CD4-positive, alpha-beta T cell treated with Interleukin-12 subunit alpha and Interleukin-12 subunit beta, for 1 hour (primary cell): ENCODE measurements at places on chromosomes 7 and 10.

GRCh38 chr7:77321300-77321699 lies 94.8 kb downstream of the GSAP start:
- no peak for DNase-seq

GRCh38 chr10:49518982-49519578 lies 19.8 kb downstream of the ERCC6 start:
- DNase-seq, result peak; percentile 52

DNA sequence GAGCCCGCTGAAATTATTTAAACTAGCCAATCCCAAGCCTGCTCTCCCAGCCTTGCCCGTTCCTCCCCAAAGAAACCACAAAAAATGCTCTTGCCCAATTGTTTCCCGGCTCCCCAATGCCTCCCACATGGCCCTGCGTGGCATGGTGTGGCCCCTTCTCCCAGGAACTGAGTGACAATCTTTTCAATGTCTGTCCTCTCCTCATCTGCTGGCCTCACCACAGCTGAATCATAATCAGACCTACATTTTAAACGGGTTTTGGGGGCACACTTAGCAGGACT lies 201.5 kb downstream of the PRPF18 start:
- DNase-seq, result no peak

- DNase-seq, result no peak
Measured at GRCh38 chr7:80488406-80488805, 23.5 kb downstream of the GNAT3 start.

- no peak for DNase-seq
Measured at GRCh38 chr7:111556977-111557376, 5.3 kb downstream of the IMMP2L start.

DNA sequence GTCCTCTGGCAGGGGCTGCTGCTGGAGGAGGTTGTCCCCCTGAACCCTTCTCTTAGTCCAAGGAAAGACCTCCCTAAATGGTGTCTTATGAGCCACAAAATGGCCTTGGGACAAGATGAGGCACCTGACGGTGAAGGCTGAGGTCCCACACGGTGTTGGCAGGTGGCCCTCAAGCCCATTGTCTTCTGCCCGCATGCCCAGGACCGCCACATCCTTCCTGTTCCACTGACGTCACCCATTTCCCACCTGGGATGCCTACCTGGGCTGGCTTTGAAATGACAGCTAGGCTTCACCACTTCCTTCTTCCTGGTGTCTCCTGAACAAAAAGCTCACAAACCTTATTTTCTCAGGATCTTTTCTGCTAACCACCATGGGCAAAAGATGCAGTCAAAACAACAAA lies 2.1 kb upstream of the DMBT1 start:
- DNase-seq, result peak; percentile 25

DNA sequence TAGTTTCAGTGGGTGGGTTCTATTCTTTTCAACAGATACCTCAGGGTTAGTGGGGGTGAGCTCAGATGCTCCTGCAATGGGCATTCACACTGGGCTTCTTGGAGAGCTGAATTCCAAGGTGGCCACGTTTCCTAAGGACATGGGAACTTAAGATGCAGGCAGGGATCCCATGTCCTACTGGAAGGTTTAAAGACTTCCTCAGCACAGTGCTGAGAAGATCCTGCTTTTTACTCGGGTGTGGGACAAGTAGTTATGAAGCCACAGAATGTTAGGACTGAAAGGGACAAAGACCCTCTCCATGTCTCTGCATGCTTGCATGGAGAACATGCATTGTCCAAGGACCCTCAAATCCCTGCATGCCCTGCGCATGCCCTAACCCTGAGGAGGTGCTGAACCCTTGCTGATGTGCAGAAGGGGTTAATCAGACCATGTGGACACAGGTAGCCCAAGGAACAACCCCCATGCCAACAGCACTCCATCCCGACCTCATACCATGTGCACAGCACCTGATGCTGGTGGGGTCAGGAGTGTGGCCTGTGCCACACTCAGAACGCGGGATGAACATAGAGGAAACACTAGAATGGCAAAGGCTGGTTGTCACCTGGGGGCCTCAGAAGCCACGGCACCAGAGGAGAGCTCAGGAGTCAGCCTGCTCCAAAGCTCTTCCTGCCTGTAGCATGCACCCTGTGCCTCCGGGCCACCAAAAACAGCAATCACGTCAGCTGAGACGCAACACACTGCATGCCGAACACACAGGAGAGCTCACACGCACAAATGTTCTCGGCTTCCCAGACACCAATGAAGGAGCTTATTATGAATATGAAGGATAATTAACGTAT lies 15.2 kb downstream of the IL2RA start:
- DNase-seq, result no peak

DNA sequence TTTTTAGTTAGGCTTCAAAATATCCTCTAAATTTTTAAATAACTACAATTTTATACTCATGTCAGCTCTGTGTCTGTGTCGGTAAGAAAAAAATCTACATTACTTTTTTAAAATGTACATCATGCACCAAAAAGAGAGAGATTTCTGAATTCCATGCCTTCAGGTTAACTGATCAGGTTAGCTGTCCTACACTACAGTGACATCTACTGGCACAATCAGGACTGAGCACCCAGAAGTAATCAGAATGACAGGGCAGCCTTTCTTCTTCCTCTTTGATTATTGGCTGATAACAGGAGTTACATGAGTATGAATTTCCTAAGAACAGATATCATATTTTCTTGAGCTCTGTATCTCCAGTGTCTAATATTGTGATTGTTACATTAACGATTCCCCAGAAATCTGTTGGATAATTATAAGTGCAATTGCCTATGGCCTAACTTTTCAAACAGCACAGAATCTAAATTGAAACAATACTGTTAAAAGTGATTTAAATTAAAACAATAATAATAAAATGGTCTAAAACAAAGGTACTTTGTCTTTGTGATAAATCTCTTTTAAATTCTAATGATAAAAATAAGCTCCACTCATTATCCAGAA lies 41.8 kb upstream of the HYCC1 start:
- DNase-seq, result peak; percentile 76

DNA sequence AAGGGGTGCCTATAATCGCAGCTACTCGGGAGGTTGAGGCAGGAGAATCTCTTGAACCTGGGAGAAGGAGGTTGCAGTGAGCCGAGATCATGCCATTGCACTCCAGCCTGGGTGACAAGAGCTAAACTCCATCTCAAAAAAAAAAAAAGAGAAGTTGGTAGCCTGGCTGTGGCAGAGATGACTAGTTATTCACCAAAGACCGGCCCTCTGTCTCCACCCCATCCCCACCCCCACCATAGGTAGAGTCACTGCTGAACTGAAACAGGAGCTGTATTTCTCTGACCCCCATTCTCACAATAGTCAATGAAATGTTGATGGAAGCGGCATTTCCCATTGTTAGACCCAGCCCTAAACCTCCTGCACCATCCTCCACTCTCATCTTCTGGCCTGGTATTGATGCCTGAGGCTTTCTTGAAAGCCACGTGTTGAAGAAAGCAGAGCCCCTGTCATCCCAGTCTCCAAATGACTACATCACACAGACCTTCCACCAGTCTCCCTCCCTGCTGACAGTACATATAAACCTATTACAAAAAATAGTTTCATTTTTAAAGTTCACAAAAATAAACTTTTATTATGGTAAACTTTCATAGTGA lies 9.4 kb upstream of the PIK3CG start:
- no peak for DNase-seq

GRCh38 chr10:112753961-112754411 lies 196.1 kb upstream of the TCF7L2 start:
- DNase-seq, result no peak

GRCh38 chr10:32958085-32959005 lies at the start of gene ITGB1:
ITGB1 (minus strand) TSS chr10:32958230; CDS start chr10:32935558, 22,672 bp downstream.
- peak; percentile 85 for DNase-seq

- no peak for DNase-seq
Measured at GRCh38 chr10:53357587-53357986, 585.0 kb upstream of the MBL2 start.

DNA sequence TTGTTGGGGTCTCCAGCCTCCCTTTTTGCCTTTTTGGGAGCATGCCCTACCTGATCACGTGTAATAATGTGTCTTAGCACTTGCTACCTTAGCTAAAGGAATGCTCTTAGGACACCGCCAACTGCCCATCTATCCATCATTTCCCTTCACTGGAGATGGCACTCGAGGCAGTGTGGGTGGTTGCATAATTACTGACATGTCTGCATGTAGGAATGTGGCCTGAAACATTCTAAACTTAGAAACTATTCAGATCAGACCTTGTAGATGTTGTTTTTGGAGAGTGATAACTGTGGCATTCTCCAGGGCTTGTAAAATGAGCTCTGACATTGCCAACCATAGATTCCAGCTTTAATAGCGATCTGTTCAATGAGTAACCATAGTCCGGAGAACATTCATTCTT lies 365.8 kb downstream of the BBS9 start:
- DNase-seq, result no peak

- DNase-seq, result no peak
Measured at GRCh38 chr7:77569514-77570232, 32.6 kb downstream of the PTPN12 start.

DNA sequence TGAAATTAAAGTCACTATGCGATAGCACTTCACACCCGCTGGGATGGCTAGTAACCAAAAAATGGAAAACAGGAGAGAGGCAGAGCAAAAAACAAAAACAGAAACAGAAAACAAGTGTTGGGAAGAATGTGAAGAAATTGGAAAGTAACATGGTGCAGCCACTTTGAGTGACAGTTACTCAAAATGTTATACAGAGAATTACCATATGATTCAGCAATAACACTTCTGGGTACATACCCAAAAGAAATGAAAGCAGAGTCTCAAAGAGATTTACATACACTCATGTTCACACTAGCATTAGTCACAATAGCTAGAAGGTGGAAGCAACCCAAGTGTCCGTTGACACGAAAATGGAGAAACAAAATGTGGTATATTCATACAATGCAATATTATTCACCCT lies 88.6 kb upstream of the KCNIP2 start:
- DNase-seq, result no peak

DNA sequence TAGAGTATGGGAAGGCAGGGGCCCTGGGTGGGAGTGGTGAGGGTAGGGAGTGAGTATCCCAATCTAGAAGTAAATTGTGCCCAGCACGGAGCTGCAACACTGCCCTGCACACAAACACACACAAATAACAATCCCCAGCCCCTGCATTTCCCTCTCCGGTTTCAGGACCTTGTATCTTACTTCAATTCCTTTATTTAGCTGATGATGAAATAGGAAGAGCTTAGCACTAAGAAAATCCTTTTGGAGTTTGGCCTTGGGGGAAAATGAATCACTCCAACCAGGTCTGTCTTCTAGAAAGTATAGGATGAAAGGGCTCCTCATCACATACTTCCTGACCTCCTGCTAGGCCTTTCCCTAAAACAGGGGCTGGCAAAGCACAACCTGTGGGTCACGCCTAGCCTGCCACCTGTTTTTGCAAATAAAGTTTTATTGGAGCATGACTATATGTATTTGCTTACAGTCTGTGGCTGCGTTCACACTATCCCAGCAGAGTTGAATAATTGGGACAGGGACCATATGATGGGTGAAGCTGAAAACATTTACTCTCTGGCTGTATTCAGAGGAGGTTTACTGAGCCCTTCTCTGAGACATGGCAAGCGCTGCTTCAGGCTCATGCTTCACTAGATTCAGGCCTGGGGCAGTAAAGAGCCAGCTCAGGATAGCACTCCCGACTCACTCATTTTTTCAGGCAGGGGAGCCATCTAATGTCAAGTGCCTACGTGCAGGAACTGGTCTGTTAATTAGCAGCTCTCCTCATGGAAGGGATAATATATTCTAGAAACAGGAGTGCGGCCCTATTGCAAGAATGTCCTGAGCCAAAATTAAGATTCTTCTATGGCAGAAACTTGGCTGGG lies 111.0 kb downstream of the EGFR start:
- no peak for DNase-seq

GRCh38 chr10:132511121-132512051 lies 26.2 kb upstream of the INPP5A start:
- peak; percentile 6 for DNase-seq

DNA sequence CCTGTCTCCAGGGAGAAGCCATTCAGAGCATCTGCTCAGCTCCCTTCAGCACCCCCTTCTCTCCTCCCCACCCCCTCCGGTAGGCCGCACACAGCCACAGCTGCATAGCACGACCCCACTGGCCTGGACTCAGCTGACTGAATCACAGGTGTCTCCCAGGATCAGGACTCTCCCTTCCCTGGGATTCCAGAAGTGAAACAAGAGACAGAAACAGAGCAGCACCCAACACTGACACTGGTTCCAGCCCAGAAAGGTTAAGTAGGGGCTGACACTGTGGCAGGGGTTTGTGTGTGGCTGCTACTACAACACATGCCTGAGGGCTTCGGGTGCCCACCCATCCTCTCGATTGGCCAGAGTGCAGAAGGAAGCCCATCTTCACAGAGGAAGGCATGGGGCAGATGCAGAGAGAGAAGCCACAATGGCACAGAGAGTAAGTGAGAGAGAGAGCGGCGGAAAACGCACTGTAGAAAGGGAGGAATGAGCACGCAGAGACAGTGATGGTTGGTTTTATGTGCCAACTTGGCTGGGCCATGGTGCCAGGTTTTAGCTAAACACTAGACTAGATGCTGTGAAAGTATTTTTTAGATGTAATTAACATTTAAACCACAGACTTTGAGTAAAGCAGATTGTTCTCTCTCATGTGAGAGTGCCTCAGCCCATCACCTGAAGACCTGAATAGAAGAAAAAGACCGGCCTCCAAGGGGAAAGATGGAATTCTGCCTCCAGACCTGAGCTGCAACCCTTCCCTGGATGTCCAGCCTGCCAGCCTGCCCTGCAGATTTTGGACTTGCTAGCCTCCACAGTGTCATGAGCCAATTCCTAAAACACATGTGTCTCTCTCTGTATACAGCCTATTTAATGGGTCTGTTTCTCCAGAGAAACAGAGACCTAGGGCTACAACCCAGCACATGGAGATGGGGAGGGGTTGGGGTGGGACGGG lies 107.5 kb downstream of the GRB10 start:
- no peak for DNase-seq

DNA sequence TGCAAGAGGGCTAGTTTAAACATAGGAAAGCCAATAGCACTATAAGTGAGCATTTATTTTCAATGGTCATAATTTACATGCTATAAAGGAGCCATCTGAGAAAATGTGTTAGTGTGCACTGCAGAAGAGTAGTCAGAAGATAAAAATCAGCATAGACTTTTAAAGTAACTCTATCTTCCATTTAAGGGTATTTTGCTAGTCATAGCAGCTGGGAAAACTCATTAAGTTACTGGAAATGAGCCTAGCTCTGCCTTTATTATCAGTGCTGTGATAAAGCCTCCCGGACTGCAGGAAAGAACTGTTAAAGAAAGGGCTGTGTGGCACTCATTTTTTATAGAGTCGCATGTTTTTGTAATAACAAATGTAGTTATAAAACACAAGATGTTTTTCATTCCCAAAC lies 825.8 kb upstream of the POM121L12 start:
- no peak for DNase-seq

- no peak for DNase-seq
Measured at GRCh38 chr7:103919272-103919868, 70.1 kb downstream of the RELN start.
